ENCODE measurements at places on chromosomes 3 and 15. TPM values are rescaled to one million over a fixed set of nuclear protein-coding genes. Genes with fewer than 3 reads are reported as not detected.

Gene SAMD7
- total RNA-seq: not detected

Gene EMC7
- 76.2 TPM for total RNA-seq

Gene DLL4
- 10.4 TPM for total RNA-seq

Gene CYP19A1
- 7.1 TPM for total RNA-seq

Gene POLR2M
- total RNA-seq: 57.3 TPM

DNA sequence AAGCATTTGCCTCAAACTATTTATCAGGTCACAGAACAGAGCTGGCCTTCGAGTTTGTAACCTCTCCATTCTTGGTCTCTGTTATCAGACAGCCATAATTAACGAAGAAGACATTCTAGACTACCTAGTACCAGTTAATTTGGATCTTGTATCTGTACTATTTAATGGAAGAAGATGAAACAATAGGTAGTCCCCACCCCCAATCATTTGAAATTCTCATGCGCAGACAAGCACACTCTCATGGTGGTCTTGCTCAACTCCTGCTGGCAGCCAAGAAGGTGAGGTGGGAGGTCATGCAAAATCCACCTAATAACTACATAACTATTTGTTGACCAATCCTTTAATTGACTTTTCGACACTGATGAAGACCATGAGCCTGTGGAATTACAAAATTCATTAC lies 2.8 kb upstream of the SKIL start:
- no peaks in the 10 kb centered on the region for H3K36me3 ChIP-seq
- H3K27me3 ChIP-seq: no peaks in the 10 kb centered on the region
- no peak for DNase-seq
- H3K27ac ChIP-seq: no peak overlapping the region
- peaks cover 29% of the 10 kb centered on the region for H3K4me1 ChIP-seq

All from left lung (tissue), 14 donors.